ENCODE measurements at places on chromosomes 16 and 17.
A peak's percentile ranks its signal among the peaks of the same experiment; 100 is the strongest.

- no peak for DNase-seq
Measured at GRCh38 chr17:43114151-43114552, 11.0 kb downstream of the BRCA1 start.

GRCh38 chr16:51031598-51031997 lies 119.5 kb downstream of the SALL1 start:
- no peak for DNase-seq

- no peak for DNase-seq
Measured at GRCh38 chr17:45129940-45130680, 2.2 kb downstream of the PLCD3 start.

DNA sequence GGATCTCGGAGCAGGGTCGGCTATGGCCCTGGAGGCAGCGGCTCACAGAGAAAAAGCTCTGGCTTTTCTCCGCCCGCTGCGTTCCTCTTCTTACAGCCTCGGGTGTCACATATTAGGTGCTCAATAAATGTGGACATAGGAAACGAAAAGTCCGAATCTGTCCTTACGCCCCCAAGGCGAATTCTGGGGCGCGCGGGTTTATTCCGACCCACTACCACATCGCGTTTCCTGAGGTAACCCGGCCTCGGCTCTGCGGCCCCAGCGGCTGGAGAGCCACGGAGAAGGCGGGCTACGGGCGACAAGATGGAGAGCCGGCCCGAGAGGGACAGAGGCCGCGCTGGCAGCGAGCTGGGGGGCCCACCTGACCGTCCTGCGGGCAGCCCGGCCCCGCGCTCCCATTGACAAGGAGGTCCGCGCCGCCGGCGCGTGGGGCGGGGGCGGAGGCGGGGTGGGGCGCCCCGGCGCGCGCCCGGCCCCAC lies 573 bp upstream of the GNAO1 start:
- DNase-seq: no peak

DNA sequence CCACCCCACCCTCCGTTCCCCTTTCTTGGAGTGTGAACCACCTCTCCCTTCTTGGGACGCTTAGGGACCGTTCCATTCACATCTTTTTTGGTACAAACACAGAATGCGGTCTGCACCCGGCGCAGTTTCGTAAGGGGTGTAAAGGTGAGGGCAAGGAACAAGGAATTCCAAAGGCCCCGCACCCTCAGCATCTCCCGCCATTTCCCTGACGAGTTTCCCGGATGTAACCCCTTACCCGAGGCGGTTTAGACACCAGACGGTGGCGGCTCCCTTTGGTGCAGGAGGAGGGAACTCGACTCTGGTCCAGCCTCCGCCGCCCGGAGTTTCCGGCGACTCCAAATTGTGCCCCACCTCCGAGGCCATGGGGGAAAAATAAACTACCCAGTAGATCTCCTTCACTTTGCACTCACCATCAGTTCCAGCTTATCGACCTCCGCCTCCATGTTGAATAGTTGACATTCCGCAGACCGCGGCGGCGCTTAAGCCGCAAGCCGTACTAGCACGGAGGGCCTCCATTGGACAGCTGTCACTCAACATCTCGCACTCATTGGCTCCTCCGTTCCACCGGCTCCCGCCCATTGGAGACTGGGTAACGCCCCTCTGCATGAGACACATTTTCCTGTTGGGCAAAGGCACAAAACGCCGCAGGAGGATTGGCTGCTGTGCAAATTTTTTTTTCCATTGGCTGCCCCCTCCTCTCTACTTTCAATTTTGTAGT lies at the start of gene SKA2:
Gene SKA2 (minus strand): TSS at position 466 of the 718 bp plus-strand sequence. CDS start 23 bp downstream, at position 443.
- DNase-seq: peak; percentile 97
